ENCODE measurements at places on chromosomes 16 and 17.

DNA sequence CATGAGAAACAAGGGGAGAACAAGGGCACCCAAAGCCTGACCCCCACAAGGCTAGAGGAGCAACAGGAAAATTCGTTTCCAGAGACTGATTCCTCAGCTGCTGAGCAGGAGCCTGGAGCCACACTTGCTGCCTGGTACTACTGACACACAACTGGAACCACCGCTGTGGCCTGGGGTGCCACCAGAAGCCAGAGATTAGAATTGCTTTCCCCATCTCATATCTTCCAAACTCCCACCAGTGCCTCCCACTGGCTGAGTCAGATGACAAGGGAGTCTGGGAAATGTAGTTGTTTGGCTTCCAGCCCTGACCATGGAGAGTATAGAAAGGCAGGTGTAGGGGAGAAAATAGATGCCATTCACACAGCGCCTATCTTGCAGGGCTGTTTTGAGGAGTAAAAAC is 4.1 kb upstream of the TMEM11 start:
- DNase-seq: no peak

- no peak for DNase-seq
Observed at GRCh38 chr16:81752225-81752875, 26.7 kb upstream of the PLCG2 start.

DNA sequence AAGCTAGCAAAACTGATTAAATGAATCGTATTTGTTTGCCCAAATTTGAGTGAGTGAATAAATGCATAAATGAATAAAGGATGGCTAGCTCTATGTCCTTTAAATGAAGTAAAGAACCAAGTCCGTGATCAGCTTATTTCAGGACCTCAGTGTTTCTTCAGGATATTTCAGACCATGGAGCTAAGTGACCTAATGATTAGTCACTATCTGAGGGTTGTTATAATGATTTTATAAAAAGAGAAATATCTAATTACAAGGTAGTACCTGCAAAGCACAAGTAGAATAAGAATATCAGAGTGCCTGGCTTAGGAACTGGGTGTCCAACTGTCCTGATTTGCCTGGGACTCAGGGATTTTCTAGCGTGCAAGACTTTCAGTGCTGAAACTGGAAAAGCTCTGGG is 12.5 kb downstream of the KCNJ2 start:
- DNase-seq: no peak

GRCh38 chr16:77967054-77967904 is 55.1 kb upstream of the CLEC3A start:
- DNase-seq: no peak

- no peak for DNase-seq
Observed at GRCh38 chr17:83182620-83183101, 103.3 kb downstream of the METRNL start.

GRCh38 chr17:13337864-13338371 is 263.8 kb downstream of the HS3ST3A1 start:
- no peak for DNase-seq
